ENCODE measurements at places on chromosomes 2 and 18.
A peak's percentile ranks its signal among the peaks of the same experiment; 100 is the strongest.

- peak; percentile 73 for DNase-seq
These were observed 119.9 kb upstream of the NDUFV2 start for GRCh38 chr18:8982416-8983183.

- no peak for DNase-seq
These were observed 187.6 kb downstream of the ARHGAP28 start for GRCh38 chr18:6917072-6917471.

- peak; percentile 11 for DNase-seq
These were observed 498.6 kb downstream of the TXNL1 start for GRCh38 chr18:56139792-56140254.

GRCh38 chr2:67783026-67783425 is 279.8 kb downstream of the C1D start:
- no peak for DNase-seq

- no peak for DNase-seq
These were observed 46.3 kb upstream of the ITGB6 start for GRCh38 chr2:160246356-160246755.

GRCh38 chr2:121076498-121076820 is 208.5 kb downstream of the TFCP2L1 start:
- no peak for DNase-seq

- DNase-seq: no peak
These were observed 31.5 kb upstream of the SMAD7 start for GRCh38 chr18:48982266-48982665.

GRCh38 chr18:51666763-51667191 is 469.3 kb upstream of the MEX3C start:
- DNase-seq: peak; percentile 61

DNA sequence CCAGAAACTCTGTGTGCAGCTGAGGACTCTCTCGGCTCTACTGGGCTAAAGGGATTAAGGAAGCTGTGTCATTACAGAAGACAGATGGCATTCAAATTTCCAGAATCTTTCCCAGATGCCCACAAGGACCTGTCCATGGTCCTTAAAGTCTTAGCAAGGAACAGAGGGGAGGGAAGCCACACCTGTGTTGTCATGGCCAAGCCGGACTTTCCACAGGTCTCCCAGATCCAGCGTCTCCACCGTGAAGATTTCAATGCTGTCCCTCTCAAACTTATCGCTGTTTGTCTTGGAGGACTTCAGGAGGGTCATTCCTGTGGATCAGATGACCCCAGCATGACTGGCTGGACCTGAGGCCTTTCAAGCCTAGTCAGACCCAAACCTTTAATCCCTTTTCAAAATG is 114.5 kb downstream of the LOXHD1 start:
- no peak for DNase-seq

GRCh38 chr2:7392076-7392787 is 475.0 kb downstream of the RNF144A start:
- no peak for DNase-seq

- DNase-seq: no peak
These were observed 66.0 kb upstream of the HAAO start for GRCh38 chr2:42858140-42859005.

GRCh38 chr2:241463276-241464135 is 44.9 kb downstream of the STK25 start:
- no peak for DNase-seq

DNA sequence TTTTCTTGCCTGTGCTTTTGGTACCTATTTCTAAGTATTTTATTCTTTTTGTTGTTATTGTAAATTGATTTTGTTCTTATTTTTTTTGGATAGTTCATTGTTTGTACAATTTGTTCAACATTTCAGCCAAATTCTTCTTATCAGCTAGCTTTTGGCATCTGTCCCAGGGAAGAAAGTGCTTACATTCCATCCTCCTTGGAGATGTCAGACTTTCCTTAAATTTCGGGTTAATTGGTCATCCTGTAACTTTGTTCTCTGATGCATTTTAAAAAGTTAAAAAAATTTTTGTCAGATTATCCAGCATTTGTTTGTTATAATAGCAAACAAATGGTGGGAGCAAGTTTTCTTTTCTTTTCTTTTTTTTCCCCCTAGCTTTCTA is 60.3 kb downstream of the PTH2R start:
- no peak for DNase-seq

GRCh38 chr2:176109946-176110345 is 2.9 kb downstream of the HOXD11 start:
- DNase-seq: no peak

DNA sequence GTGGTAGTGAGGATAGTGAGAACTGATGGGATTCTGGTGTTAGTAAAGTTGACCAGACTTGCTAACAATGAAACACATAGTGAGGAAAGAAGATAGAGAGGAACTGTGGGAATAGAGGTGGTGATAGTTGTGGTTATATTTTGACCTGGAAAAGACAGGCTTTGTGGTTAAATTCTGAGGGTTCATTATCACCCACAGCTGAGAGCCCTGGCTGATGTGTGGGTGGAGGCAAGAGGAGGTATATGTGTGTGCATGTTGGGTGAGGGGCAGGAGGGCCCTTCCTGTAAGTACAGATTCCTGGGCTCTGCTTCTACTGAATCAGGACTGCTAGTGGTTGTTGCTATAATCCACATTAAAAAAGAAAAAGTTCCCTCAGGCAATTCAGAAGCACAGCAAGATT is 26.2 kb upstream of the TMEM163 start:
- no peak for DNase-seq

DNA sequence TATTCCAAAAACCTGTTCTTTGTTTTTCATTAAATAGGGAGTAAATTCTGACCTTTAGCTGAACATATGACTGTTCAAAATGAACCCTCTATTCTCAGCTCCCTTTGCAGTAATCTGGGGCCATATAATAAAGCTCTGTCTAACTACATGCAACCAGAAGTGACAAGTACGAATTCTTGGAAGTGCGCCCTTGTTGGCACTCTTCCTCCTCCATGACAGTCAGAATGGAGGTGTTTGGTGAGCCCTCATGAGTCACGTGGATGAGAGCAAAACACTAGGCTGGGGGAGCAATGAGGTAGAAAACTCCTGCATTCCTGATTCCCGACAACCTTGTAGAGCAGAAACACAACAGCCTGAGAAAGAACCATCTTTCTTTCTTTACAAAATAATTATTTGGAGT is 552.9 kb downstream of the FBXO15 start:
- DNase-seq: no peak

DNA sequence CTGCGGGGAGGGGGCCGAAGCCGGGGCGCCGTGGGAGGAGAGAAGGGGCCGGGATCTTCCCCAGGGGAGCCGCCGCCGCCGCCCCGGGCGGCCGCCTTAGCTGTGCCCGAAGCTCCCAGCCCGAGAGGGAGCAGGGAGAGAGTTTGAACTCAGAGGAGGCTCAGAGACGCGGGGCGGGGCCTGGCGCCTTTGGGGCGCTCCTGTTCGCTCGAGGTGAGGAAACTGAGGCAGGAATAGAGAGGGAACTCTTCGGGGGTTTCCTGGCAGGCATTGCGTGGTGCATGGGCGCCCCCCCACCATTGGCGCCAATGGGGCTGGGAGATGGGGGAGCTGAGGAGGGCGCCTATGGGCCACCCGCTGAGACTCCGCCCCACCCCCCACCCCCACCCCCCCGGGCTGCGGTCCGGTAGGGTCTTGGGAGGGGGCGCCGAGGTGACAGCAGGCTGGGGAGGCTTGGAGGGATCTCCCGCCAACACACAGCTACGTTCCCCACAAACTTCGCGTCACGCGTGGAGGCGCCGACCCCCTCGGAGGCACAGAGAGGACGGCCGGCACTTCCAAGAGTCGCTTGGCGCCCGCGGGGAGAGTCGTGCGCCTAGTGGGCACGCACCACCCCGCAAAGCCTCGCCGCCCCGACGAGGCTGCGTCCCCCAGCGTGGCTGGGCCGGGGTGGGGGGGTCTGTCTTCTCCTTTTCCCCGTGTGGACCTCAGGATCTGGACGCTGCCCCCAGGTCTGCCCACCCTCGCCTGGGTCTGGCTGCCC is 680 bp downstream of the CTDSP1 start:
- DNase-seq: peak; percentile 35

DNA sequence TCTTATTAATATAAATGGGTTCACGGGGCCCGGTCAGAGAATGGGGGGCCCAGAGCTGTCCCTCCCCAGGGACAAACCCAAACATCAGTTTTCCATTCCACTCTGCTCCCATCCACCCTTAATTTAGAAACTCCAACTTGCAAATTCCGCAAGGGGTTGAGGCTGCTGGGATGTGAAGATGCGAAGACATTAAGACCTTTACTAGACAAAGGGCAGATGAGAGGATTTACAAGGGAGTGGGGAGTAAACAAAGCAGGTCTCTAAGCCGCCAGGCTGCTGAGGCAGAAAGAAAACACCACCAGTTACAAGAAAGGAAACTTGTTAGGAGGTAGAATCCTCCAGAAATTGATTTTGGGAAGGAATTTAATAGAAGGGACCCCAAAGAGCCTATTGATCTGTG is 33.1 kb downstream of the MARCO start:
- DNase-seq: no peak

- DNase-seq: peak; percentile 67
These were observed 2.9 kb upstream of the RBBP8 start for GRCh38 chr18:22930089-22930713.

DNA sequence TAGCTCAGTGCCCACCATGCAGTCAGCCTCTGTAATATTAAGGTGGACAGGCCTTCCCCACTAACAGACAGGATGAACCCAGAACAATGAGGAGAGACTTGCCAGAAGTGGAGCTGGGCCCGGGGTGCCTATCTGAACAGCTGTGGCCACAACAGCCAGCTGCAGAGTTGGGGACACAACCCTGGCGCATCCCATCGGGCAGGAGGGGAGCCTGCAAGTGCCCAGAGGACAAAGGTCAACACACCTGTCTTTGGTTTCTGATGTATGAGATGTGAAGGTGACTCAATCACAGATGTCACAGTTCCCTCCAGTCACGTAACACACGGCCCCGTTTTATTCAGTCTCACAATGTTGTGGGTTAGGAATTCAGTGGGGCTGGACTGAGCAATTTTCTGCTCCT is 48.2 kb upstream of the TAF1B start:
- no peak for DNase-seq

GRCh38 chr18:60978338-60978737 is 354.9 kb upstream of the CDH20 start:
- no peak for DNase-seq

DNA sequence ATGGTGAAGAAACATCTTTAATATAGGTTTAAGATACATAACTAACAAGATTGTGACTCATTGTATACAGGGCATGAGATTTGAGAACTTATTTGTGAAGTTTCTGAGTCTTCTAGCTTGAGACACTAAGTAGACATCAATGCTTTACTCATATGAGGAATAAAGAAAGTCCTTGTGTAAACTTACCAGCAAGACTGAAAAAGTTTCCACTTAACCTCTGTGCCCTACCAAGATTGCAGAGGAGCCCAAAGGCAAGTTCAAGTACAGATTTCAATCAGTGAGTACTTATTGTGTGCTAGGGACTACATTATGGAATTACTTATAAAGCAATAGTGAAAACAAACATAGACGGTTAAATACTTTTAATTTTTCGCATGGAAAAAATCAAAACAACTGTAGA is 1041.2 kb upstream of the CELF4 start:
- no peak for DNase-seq

DNA sequence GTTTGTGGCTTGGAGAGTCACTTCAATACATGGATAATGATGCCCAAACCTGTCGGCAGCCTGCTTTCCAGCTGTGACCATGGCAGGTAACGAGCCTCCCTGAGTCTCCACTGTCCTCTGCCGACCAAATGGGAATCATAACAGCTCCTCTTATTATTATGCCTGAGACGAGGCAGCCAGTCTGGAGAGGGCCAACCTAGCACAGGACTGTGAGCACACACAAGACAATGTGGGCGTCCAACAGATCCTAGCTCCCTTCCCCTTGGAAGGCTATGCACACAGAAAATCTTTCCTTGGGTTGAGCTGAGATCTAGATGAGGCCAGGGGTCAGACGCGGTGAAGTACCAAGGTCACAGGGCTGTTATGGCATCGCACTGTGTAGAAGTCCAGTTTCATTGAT is 890 bp upstream of the SLC4A3 start:
- no peak for DNase-seq

DNA sequence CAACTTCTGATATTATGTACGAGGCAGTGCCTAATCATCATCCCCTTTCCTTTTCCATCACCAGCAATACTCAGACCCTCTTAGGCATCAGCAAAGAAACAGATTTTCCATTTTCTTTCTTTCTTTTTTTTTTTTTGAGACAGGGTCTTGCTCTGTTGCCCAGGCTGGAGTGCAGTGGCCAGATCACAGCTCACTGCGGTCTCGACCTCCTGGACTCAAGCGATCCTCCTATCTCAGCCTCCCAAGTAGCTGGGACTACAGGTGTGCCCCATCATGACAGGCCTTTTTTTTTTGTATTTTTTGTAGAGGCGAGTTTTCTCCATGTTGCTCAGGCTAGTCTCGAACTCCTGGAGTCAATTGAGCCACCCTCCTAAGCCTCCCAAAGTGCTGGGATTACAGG is 5.9 kb upstream of the OLA1 start:
- DNase-seq: no peak

- no peak for DNase-seq
These were observed 521.2 kb upstream of the POU3F3 start for GRCh38 chr2:104332731-104333130.

DNA sequence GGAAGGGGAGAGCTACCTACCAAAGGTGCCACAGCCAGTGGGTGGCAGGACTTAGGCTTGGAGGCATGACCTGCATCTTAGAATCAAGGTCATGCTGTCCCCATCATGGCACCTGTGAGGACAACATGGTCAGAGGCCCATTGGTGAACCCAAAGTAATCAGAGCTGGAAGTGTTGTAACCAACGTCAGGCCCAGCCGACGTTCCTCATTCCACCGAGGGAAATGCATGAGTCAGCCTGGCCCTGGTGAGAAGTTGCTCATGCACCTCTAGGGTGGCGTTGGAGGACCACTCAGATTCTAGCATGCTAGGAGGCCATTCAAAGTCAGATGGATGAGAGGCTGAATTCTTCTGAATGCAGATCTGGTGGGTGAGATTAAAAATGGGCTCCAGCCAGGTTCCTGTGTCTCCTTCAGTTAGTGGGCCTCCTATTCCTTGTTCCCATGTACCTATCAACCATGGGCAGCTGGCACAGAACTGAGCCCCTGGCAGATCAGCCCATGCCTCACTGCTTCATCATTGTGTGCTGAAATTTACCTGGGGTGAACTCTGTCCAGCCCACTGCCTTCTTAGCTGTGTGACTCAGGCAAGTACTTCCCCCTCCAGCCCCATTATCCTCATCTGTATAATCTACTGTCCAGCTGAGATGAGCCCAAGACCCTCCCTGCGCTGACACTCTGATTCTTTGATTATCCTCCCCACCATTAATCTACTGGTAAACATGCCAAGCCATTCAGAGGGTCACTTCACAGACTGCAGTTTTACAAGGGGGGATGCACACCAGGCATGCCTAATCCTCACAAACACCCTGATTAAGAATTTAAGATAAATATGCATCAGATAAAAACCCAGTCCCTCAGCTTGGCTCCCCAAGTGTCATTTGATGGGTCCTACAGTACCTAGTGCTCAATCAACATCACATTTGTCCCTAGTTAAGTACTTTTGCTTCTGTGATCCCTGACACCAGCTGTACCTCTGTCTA is 14.0 kb downstream of the SLC14A2 start:
- no peak for DNase-seq

- DNase-seq: peak; percentile 98
These were observed at the start of gene ZNF397 for GRCh38 chr18:35240664-35241447. ZNF397 (plus strand) TSS chr18:35241034; CDS start chr18:35242471, 1,437 bp downstream.

- DNase-seq: no peak
These were observed 29.8 kb downstream of the PCBP1 start for GRCh38 chr2:70116936-70117552.

All from G401 (cell line).